ENCODE measurements at places on chromosomes 2 and 18. TPM values are rescaled to one million over a fixed set of nuclear protein-coding genes. Genes with fewer than 3 reads are reported as not detected.

GRCh38 chr2:241865957-241866789, 3.4 kb upstream of the RTP5 start:
- DNase-seq = no peak

- DNase-seq = no peak
Measured at GRCh38 chr2:31810200-31810917, 200.4 kb downstream of the MEMO1 start.

- DNase-seq = no peak
Measured at GRCh38 chr2:88144271-88144670, 16.4 kb upstream of the FABP1 start.

DNA sequence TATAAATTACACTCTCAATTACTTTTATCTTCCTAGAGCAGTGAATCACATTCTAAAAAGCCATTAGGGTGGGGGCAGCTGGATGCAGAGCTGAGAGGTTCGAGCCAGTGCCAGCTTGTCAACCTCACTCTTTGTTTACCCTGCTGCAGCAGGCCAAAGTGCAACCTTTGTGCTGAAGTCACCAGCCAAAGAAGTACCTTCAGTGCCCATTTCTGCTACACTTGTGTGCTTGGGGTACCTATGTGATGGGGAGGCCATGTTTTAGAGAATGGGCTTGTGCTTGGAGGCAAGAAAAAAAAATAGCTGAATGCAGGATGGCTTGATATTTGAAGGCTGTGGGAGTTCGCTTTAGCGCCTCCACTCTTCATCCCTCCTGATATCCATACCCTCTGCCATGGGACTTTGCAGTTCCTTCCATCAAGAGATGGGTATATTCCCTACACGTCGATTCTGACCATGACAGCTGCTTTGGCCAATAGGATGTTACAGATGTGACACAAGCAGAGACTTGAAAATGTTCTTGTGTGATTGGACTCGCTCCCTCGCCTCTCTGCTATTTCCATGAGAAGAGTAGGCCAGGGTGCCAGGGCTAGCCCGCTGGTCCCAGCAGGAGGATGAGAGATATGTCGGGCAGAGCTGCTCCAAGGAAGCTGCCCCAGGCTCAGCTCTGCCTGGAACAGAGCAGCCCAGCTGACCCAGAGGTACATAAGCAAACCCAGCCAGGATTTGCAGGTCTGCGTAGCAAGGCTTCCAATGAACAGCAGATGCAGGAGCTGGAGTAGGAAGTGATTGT, 12.7 kb upstream of the FZD5 start:
- DNase-seq = peak; percentile 74

DNA sequence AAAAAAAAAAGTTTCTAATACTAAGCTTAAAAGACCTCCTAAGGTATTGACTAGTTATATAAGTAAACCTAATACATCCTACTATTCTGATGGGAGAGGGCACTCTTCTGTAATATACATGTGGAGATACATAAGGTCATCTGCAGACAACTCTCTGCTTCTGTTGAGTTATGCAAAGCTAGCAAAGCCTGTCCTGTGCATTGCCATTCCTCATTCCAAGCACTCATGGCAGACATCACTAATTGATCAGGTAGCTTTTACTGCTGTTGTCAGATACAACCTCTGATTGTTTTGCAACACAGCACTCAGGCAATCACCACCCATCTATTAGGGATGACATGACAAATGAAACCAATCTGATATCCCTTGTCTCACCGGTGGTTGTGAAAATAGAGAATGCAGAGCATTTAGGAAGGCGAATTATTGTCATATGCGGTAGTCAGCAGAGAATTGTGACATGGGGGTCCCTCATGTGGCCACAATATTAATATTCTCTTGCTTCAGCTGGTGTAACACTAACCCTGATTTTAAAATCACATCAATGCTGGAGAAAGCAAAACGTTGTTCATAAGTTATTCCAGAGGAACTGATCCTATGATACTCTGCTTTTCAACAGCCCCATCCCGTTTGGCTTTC, 416.5 kb upstream of the GYPC start:
- no peak for DNase-seq

Gene PID1
- total RNA-seq = 17.1 TPM

Gene TANC1
- total RNA-seq = 40.1 TPM

Gene ABCB11
- total RNA-seq = 0.23 TPM

All from mucosa of gallbladder (tissue), 1 donor.